ENCODE measurements at places on chromosomes 13 and 19.

DNA sequence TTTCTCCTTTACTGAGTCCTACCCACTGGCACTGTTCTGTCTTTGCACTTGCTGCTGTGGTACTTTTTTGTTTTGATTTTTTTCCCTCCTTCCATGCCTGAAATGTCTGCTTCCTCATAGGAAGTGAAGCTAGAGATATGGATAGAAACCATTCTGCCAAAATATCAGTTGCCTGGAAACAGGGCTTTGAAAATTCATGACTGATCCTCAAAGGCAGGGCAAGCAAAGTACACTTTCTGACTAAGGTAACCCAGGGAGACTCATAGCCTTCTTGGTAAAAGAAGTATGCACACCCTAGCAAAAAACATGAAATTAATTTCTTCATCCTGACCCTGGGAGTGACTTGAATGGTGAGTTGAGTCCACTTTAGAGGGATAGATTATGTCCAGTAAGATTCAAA is 329.8 kb downstream of the MYO16 start:
- DNase-seq, result no peak

GRCh38 chr13:112759053-112759452 is 69.2 kb downstream of the ATP11A start:
- no peak for DNase-seq

GRCh38 chr19:17753976-17754375 is 2.7 kb downstream of the FCHO1 start:
- no peak for DNase-seq

DNA sequence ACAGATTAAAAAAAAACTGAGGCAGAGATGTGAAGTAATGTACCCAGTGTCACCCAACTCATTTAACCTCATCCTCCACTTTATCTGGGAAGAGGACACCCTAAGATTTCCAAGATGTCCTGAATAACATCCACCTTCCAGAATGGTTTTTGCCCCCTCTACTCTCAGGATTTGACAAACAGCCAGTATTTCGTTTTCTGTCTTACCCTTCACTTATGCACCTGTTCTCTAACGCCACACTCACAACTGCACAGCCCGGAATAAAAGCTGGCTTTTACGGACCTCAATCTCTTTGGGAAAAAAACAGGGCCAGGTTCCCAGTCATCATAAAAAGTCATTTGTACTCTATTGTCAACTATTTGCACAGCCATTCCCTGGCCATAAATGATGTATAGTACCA is 21.2 kb upstream of the CEACAM6 start:
- no peak for DNase-seq

DNA sequence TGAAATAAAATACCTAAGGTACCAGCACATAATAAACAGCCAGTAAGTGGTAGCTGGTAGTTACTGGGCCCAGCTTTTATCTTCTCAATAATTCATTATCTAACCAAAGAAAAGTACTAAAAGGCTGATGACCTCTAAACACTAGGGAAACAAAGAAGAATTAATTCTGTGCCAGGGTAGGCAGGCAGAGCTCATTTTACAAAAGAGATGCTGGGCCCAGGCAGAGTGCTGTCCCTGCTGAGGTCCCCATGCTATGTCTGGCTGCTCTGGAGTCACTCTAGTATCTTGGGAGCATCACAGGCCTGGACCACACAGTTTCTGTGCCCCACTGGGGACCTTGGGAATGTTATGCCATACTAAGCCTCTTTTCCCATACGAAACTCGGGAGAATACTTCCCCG is 18.2 kb downstream of the ZNF507 start:
- no peak for DNase-seq

DNA sequence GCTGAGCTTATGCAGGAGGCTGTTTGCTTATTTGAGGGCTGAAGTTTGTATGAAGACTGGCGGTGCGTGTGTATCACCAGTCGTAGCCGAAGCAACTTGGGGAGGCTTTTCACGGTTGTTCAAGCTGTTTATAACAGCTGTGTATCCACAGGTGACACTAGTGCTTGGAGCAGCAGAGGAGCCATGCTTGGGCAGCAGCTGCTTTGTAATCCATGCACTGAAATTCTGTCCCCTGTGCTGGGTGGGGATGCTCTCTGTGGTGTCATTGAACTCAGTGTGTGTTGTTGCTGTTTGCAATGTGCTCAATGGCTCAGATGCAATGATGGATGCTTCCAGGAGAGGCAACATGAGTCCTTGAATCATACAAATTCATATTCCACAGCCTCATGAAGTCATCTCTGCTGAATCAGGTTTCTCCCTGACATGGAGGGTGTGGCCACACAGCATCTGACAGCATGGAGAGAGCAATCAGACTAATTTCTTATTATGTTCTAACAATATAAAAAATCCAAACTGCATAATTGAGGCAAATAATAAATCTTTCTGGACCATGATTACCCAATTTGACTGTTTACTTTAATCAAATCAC is 18.8 kb upstream of the GTF3A start:
- DNase-seq, result no peak

- DNase-seq, result no peak
Measured at GRCh38 chr19:940591-941291, 14.9 kb downstream of the ARID3A start.

- no peak for DNase-seq
Measured at GRCh38 chr13:83883061-83883523, 818 bp upstream of the SLITRK1 start.

DNA sequence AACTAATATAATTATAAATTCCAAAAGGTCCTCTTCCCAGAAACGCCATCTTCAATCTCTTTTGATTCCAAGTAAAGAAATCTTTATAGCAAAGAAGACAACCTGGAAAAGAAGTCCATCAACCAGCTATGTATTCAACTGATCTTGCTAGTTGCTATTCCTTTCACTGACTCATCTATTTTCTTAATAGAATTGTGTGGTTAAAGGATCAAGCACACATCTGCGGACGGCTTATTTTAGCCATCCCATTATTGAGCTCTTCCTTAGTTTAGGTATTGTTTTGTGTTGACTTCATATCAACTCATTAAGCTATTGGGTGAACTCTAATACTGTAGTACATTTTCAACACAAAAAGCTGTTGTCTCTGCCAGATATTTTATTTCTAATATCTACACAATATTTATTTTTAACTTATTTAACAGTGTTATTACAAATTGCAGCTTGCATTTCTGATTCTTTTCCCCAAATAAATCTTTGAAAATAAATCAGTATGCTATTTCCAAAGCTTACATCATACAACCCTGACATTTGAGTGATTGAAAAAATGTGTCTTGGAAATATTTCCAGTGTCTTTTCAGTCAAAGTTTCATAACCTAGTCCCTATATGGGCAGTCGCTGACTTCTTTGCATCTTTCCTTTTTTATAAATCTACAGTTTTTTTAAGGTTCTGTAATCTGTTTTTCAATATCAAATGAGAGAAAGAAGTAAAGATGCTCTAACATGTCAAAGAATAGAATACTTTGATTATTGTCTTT is 158.8 kb upstream of the SPRY2 start:
- no peak for DNase-seq

GRCh38 chr13:110470272-110471009 is 91.1 kb downstream of the RAB20 start:
- DNase-seq, result peak; percentile 34

DNA sequence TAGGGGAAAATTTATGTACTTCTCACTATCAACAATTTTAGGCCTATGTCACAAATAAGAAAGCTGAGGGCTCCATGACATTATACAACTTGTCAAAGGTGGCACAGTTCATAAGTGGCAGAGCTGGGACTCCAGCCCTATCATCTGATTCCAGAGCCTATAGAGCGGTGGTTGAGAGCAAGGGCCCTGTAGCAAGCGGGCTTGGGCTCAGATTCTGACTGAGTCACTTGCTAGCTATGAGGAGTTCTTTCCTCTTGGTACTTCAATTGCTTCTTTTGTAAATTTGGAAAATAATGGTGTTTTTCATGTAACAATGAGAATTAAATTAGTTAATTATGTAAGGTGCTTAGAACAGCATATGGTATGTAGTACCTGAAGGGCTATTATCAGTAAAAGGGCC is 28.7 kb upstream of the FAM216B start:
- no peak for DNase-seq

GRCh38 chr13:51828730-51829567 is 16.0 kb downstream of the TMEM272 start:
- peak; percentile 27 for DNase-seq

DNA sequence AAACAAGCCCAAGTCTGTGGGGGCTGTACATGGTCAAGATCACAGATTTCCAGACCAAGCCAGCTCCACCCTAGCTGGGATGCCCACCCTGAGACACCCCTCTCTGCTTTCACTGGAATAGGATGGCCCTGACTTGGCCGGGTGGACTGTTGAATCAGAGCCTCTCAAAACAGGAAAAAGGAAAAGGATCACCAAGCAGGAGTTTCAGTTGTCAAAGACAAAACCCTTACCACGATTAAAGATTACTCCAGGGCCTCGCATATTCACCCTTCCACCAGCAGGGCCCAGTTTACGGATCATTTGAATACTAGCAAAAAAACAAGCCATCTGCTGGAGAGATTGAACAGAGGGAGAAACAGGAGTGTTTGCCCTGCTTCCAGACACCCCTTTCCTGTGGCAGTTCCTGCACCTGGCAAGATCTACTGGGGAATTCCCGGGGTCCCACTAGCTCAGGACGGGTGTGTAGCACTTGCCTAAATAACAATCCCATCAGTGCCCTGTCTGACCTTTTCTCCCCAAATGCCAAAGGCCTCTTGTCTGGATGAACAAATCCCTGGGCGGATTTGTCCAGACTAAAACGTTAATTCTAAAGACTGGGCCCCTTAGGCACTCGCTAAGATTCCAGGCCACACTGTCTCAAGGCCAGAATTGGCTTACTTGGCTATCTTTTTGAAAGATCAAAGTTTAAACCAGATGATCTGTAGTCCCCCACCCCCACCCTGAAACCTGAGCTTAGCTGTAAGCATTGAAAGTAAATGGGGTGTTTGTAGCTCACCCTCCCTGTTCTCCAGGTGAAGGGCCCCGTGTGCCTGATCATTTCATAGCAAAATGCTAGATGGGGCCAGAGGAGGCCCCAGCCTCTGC is 38.4 kb downstream of the ACTN4 start:
- peak; percentile 58 for DNase-seq

DNA sequence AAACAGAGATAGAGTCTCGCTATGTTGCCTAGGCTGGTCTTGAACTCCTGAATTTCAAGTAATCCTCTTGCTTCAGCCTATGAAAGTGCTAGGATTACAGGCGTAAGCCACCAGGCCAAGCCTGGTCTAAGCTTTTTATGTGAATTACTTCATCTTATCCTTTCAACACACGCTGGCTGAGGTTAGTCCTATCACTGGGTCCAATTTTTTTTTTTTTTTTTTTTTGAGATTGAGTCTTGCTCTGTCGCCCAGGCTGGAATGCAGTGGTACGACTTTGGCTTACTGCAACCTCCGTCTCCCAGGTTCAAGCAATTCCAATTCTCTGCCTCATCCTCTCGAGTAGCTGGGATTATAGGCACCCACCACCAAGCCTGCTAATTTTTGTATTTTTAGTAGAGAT is 10.4 kb downstream of the MYO1F start:
- DNase-seq, result peak; percentile 86

DNA sequence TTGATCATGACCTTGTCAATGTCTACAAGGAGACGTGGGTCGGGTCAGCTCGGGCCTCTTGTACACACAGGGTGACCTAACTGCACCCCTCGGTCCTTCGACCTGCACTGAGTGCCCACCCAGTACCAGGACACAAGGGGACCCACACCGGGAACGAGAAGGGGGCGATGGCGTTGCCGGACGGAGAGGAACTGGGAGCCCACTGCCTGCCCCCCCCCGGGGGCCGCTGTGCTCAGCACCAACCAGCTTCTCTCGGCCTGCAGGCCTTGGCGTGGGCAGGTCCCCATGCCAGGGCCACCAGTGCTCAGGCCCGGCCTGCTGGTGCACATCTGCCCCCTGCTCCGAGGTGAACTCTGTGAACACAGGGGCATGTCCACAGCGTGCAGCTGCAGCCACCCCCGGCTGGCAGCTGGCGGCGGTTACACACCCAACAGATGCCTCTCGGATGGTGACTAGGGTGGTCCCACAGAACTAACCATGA is 14.1 kb downstream of the CFD start:
- DNase-seq, result no peak

DNA sequence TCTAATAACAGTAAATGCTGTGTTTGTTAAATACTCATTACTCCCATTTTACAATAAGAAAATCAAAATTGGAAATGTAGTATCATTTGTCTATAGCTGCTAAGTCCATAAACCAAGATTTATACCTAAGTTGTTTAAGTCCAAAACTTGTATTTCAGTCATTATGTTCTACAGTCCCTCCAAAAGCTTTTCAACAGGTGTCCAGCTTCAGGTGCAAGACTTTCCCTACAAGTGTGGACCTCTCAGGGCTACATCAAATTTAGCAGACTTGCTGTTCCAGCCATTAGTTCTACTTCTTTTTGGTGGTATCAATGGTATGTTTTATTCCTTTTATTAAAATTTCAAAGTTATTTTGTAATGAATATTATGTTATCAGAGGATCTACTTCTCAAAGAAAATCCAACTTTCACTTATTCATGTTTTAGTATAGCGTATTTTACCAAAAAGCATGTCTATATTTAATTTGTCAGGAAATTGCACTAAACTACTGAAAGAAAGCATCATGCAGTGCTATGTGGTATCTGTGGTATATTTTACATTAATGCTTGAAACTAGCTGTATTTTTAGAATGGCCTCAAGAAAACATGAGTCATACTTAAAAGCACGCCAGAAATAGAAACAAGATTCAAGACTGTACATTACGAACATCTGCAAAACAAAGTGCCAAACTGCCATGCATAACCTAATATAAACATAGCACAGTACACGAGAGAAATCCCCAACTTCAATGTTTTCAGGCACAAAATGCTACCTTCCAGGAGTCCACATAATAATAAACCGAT is 44.5 kb downstream of the VWA8 start:
- peak; percentile 94 for DNase-seq

- DNase-seq, result no peak
Measured at GRCh38 chr13:34044660-34045080, 226.7 kb downstream of the RFC3 start.

DNA sequence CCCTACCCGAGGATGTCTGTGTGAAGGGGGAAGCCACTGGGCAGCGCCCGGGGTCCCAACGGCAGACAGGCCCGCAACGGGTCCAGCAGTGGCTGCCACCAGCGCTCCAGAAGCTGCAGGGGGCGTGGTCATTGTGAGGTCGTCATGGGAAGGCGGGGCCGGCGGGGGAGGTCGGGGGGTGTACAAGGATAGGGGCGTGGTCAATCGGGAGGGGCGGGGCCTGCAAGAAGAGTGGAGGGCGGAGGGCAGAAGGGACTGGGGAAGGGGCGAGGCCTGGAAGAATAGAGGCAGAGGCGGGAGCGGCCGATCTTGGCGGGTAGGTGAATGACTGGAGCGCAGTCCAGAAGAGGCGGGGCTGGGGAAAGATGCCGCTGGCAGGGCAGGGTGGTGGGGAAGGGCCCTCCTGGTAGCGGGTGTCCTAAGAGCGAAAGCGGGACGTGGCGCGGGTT is 4.4 kb downstream of the FUZ start:
- peak; percentile 20 for DNase-seq
